ENCODE measurements at places on chromosomes 1 and 21.

GRCh38 chr1:3494321-3495308 is 40.1 kb downstream of the ARHGEF16 start:
- no peak for DNase-seq

GRCh38 chr1:159055181-159055641 is 21.4 kb downstream of the AIM2 start:
- DNase-seq: no peak

DNA sequence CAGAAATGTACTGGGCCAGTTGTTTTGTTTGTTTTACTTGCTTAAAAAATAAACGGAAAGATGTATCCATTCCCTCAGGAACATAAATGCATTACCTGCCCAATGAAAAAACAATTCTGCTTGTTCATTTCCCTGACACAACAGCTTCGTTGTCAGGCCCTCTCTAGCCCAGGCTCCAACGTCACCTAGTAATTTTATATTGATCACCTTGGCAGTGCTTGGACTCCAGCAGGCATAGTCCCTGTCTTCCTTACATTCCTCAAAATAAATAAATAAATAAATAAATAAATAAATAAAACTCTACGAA is 1.2 kb downstream of the CEP170 start:
- no peak for DNase-seq

DNA sequence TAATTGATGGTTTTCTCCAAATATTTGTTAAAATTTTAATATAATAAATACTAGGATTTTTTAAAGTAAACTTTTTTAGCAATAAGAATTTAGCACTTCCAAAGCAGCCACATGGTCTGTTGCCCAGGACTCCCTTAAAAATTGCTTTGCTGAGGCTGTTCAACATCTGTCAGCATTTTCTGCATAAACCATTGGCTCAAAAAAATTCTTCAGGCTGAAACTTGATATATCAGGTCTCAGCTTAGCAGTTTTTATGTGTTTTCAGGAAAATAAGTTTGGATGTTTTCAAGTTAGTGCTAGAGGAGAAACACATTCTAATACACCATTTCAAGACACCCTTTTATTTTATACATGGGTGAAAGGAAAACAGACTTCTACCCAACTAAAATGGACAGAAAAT is 69.1 kb upstream of the C1orf105 start:
- DNase-seq: peak; percentile 43

DNA sequence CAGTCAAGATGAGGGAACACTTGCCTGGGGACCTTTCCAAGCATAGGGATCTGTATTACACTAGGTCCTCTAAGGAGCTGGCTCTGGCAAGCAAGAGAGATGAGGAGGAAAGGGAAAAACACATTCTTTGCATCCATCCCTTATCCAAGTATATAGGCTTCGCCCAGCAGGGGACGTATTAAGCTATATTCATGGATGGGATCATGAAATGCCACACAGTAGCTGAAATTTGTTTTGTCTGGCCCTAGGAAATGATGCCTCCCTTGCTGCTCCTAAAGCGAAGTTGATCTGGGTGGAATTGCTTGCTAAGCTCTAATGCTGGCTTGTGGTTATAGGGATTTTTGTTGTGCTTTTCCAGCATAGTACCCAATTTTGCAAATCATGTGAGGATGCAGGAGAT is 32.1 kb downstream of the CENPF start:
- DNase-seq: no peak

DNA sequence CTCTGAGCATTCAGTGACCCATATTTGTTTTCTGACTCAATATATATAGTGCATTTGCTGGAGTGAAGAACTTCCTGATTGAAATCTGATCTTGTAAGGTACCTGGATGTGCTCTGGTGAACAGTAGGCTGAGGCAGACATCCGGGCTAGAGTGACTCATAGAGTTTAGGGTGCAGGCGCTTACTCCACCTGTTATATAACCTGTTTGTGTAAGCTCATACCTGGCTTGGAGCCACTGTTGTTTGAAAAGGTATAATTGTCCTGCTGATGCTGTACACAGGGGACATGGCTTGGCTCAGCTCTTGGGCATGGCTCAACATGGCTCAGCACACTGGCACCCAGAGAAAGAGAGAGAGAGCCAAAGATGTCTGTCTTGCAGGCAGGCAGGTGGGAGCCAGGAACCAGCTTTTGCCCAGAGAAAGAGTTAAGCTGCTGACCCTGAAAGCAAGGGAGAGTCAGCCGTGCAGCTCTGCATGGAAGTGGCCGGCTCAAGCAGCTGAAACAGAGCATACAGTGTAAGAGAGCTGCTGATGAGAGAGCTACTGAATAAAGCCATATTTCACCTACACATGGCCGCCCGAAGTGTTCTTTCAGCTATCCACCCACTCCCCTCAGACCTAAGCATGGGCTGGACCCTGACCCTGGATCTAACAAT is 43.2 kb downstream of the GJA5 start:
- DNase-seq: no peak

- no peak for DNase-seq
These were observed 90.7 kb downstream of the GALNT2 start for GRCh38 chr1:230157420-230158390.

GRCh38 chr1:230797942-230798365 is 50.8 kb downstream of the CAPN9 start:
- peak; percentile 73 for DNase-seq

DNA sequence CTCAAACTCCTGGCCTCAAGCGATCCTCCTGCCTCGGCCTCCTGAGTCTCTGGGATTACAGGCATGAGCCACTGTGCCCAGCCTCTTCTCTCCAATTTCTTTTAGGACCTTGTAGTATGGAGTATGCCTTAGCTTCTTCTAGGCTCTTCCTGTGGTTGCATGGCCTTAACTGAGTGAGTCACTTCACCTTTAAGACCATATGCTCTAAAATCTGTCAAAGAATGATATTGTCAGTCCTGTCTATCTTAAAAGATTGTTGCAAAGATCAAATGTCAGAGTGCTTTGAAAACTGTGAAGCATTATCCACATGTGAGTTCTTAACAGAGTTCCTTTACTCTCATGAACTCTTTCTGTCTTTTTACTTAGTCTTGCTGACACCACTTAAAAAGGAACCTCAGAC is 37.2 kb downstream of the ATP2B4 start:
- DNase-seq: peak; percentile 61

- DNase-seq: peak; percentile 12
These were observed 55.7 kb upstream of the NADK start for GRCh38 chr1:1833916-1834325.

- DNase-seq: no peak
These were observed 1.2 kb upstream of the LHX4 start for GRCh38 chr1:180228648-180229482.

DNA sequence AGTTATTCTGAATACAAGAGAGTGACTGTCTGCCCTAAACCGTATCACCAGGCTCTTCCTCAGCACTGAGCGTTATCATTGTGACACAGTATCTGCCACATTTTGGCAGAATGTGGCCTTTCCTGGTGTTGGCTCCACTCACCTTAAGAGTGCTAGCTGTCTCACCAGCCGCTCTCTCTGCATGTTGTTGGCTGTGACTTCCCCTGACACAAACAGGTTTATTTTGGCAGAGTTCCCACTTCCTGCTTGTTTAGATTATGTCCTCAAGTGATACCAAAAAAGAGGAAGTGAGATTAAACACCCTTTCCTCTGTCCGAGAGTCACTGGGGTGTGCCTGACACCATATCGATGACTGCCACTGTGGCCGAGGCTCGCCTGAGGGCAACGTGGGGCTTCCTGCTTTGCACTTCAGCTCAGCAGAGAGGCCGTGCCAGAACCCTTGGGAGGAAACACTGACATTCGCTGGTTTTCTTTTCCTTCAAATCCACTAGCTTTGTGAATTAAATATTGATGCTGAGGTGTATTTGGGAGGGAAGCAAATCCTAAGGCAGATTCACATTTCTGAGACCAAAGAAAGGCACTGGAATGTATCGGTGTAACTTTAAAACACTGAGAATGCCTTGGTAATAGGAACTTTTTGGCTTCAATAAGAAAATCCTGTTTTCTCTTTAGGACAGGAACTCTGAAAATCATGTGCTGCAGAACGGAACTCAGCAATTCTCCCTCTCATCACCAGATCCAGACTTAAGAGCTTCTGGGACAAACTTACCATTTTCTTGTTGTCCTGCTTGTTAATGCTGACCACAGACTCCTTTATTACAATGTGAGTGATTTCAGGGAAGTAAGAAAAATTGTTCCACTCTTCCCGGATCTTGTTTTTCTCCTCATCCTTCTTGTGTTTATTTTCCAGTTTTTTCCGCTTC is 102.1 kb downstream of the JAK1 start:
- DNase-seq: no peak

DNA sequence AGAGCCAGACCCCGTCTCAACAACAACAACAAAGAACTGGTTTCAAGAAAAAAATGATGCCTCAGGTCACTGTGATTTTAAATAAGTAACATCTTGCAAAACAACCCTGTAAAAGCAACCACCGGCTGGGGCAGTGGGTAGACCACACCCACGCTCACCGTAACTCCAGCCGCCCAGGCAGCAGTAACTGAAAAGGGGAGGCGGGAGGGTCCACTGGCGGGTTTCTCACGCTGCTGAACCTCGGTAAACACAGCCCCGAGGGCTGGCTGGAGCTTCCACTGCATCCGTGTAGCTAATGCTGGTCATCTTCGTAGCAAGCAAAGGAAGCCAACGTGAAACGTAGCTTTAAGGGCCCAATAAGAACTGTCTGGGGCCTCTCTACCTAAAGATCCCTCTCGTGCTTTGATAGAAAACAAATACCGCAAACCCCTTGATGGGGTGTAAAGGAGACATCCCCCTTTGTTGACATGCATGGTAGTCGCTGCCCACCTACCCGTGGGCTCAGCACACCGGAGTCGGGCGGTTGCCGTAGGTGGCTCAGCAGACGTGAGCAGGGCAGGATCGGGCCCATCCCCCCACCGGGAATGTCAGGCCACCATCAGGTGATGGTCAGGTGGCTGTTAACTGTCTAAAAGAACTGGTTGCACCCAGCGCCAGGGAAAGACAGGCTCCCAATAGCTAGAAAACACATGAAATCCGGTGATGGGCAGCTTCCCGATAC is 4.2 kb downstream of the C1orf159 start:
- no peak for DNase-seq

All from IMR-90 (cell line).